ENCODE measurements at places on chromosomes 7 and 10.

DNA sequence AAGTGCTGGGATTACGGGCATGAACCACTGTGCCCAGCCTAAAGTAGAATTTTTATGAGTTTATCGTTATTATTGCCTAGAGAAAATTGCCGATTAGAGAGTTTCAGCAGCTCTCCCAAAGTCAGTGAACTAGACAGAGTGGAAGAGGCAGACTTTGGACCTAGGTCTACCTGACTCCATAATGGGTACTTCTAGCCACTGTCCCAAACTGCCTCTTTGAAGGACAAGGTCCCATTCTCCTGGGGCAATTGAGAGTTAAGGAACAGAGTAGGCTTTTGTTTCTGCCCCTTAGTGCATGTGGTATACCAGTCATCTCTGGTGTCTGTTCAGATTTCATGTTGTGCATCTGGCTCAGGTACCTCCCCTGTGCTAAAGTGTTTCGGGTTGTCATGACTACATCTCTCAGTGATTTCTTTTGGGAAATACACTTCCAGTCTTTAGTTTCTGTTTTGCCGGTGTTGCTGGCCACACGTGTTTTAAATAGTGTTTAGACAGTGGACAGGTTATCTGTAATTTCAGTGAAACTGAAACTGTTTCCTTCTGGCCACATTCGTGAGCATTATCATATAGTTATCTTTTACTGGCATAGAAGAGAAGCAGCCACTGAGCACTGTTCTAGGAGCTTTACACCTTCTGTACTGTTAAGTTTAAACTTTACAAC is 4.7 kb downstream of the TMEM236 start:
- no peak for DNase-seq

DNA sequence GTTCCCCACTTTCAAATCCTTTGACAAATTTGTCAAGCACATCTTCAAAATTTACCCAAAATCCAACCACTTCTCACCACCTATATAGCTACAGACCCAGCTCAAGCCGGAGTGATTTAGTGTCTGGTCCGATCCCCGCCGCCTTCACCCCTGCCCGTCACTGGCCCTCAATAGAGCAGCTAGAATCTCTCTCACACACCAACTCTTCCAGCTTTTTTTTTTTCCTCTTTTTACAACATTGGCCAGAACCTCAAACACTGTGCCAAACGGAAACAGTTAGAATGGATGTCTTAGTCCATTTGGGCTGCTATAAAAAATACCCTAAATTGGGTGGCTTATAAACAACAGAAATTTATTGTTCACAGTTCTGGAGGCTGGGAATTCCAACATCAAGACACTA is 41.1 kb upstream of the TMEM72 start:
- no peak for DNase-seq

GRCh38 chr7:47939425-47940036 is 8.7 kb downstream of the PKD1L1 start:
- DNase-seq, result no peak

GRCh38 chr7:117047496-117047895 is 94.2 kb downstream of the ST7 start:
- no peak for DNase-seq

DNA sequence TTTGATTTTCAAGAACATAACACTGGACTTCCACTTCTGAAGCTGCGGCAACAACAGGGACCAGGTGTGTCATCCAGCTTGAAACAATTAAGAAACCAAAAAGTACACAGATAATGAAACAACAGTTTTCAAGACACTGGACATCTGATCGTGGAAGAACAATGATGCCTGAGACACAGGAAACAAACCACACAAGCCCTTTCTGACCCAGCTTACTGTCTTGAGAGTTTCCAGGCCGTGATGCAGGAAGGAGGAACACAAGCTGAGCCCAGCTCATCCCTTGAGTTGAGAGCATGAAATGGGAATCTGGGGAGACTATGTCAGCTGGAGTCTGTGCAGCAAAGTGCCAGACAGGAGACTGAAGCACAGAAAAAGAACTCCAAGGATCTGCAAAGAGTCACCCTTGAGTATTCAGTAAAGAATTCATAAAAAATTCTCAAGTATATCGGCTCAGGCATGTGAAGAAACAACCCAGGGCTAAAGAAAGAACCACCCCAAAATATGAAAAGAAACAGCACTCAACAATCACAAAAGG is 91.6 kb downstream of the RNF32 start:
- no peak for DNase-seq

GRCh38 chr7:55587687-55588378 is 15.5 kb upstream of the VOPP1 start:
- DNase-seq, result no peak

GRCh38 chr10:36681751-36682632 is 443.4 kb upstream of the ANKRD30A start:
- no peak for DNase-seq

DNA sequence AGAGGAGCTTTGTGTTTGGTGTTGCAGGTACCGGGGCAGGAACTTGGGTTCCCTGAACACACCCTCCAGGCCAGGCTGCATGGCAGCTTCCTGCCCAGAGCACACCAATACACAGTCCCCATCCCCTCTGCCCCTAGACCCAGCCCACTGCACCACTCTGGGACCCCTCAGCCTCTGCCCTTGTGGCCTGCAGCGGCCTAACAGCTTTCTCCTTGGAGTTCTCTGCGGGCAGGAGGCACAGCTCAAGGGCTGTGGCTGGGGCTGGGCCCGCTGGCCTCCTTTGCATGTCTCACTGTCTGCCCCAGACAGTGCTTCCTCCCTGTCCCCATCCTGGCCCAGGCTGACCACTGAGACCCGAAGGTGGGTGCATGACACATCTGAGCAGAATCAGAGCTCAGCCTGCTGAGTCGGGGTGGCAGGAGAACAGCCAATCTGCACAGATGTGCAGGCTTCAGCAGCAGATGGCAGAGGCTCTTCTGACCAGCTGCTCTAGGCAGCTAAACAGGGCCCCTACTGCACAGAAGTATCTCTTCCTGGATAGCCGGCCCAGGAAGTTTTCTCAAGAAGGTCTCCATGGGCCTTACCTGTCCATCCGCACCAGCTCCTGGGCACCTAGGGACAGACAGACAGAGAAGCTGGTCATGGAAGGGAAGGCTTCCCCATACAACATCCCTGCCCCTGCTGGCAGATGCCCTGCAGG is 20.8 kb downstream of the VSIR start:
- no peak for DNase-seq

GRCh38 chr10:108817584-108817983 is 1105.7 kb downstream of the XPNPEP1 start:
- no peak for DNase-seq

GRCh38 chr7:156379324-156380070 is 261.1 kb upstream of the RNF32 start:
- DNase-seq, result no peak

GRCh38 chr10:124289851-124290795 is 128.6 kb downstream of the OAT start:
- DNase-seq, result no peak

Data from stimulated activated CD8-positive, alpha-beta memory T cell treated with anti-CD3 and anti-CD28 coated beads, Interleukin-7, amount 100 ng/mL, for 4 hours (primary cell).